ENCODE measurements at places on chromosomes 16 and 17.
A peak's percentile ranks its signal among the peaks of the same experiment; 100 is the strongest.

- DNase-seq = no peak
These were observed 606.0 kb upstream of the SALL1 start for GRCh38 chr16:51757124-51757470.

DNA sequence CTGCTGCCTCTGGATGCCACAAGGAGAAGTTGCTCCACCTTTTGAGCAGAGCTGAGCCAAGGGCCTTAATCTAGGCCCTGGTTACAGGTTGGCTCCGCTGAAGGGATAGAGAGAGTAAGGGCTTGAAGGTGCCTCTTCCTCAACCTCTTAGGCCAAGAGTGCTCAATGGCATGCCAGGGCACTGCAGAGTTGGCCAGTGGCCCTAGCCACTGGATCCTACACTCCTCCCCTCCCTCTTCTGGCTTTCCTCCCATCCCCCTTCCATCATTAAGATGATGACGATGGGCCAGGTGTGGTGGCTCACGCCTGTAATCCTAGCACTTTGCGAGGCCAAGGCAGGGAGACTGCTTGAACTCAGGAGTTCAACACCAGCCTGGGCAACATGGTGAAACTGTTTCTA is 50.5 kb downstream of the MYO18A start:
- DNase-seq = no peak

DNA sequence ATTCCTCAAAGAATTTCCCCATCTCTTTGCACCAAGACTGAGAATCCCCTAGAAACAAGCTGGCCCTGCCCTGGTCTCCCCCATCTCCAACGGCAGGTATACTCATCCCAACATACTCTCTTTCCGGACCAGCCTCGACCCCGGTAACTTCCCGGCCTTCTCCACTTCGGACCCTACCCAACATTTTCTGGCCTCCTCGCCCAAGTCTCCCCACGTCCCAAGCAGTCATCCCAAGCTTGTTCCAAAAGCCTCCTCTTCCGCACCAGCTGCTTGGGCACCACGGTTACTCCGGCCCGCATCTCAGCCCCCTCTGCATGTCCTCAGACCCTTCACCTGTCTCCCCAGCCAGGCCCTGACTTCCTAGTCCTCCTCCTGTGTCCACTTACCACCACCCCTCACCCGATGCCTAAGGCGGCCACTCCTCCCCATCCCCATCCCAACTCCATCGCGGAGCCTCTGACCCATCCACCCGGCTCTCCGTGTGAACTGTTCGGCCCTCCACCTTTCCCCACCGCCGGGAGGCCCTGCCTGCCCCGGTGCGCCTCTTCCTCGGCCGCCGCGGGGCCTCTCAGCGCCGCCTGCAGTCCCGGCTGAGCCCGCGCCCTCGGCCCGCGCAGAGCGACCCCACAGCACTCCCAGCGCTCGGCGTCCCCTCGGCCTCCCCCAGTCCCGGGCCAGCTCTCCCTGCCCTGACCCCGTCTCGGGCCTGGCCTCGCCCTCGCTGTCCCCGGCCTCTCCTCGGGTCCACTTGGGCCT is 994 bp downstream of the PITPNA start:
- peak; percentile 26 for DNase-seq

DNA sequence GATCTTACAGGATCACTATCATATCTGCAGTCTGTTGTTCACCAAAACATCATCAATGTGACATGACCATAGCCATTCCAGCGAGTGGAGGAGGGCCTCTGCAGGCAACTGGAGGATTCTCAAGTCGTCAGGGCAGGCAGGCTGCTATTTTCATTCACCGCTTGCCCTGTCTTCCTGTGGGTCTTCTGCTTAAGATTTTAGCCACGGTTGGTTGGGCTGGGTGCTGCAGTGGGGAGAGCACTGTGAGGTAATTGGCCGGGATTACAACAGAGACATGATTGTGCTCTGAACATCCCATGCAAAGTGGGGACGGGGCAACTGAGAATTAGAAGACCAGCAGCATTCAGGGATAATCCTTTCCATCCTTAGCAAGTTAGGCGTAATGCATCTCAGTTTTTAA is 245.9 kb downstream of the CPPED1 start:
- DNase-seq = no peak
